Amygdala (tissue), 56 donors: ENCODE measurements at places on chromosomes 2 and 18.

GRCh38 chr2:211434773-211435172 lies 878.4 kb downstream of the CPS1 start:
- no peak for DNase-seq

DNA sequence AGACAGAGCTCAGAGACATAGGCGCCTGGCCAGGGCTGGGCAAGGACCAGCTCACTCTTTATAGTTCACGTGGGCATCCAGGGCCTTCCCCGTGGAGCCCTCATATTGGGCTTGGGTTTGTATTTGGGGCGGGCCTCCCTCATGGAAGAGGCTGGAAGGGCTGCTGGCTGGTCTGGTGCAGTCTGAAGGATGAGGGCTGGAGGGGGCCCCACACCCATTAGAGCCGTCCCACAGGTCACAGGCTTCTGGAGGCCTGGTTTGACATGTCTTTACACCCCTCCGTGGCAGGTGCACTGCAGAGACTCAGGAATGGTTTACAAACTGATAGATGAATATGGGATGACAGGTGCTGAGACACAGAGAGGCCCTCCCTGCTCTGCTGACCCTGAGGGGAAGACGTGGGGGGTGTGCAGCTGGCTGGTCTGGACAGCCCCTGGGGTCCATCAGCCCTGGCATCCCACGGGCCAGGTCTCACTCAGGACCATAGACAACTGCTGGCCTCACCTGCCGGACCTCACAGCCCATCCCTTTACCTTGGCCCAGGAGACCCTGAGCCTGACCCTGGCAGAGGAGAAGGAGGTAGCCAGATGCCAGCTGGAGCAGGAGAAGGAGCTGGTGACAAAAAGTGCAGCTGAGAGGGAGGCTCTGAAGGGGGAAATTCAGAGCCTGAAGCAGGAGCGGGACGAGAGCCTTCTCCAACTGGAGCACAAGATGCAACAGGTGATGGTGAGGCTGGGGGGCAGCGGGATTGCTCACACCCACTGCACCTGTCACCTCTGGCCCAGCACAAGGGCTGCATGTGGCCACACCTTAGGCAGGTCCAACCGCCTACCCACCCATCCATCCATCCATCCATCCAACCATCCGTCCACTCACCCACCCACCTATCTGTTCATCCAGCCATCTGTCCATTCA lies 43.9 kb downstream of the CROCC2 start:
- DNase-seq = no peak

- peak; percentile 17 for DNase-seq
Measured at GRCh38 chr2:132415915-132416722, 486 bp upstream of the GPR39 start.

- DNase-seq = no peak
Measured at GRCh38 chr18:2641638-2642037, 13.9 kb upstream of the SMCHD1 start.

- DNase-seq = no peak
Measured at GRCh38 chr2:239752951-239753350, 272.2 kb downstream of the NDUFA10 start.

- DNase-seq = no peak
Measured at GRCh38 chr2:195543063-195543462, 114.0 kb upstream of the SLC39A10 start.

GRCh38 chr2:44778671-44779476 lies 162.6 kb upstream of the SIX3 start:
- DNase-seq = no peak

GRCh38 chr2:170404846-170405245 lies 226.9 kb downstream of the MYO3B start:
- DNase-seq = no peak

DNA sequence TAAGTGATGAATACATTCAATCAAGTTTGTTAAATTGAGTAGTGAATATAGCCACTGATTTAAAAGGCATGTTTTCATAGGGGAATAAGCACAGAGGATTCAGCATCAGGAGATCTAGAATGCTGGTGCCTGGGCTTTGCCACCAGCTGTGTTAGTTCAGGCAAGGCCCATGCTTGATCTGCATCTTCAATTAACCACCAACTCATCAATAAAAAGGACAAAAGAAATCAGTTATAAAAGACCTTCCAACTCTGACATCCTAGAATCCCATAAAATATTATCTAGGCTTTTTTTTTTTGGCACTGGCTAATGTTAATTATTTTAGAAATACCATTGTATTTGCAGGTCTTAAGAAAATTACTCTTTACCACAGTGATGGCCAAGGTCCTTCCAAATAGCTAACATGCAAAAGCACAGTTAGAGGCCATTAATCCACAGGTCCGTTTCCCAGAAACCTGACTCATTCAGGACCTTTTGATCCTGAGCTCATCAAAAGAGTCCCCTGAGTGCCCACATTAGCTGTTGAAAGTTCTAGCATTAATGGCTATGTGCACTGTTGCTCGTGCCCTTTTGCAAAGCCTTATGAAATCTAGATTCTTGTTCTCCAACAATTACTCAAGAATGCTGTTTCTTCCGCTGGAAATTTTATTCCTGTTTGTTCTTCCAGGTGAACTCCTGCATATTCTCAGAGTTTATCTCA lies 170.0 kb downstream of the CYRIA start:
- no peak for DNase-seq

- DNase-seq = no peak
Measured at GRCh38 chr2:3645745-3646389, 12.1 kb upstream of the ALLC start.

- DNase-seq = no peak
Measured at GRCh38 chr2:128520340-128520739, 201.7 kb upstream of the HS6ST1 start.

DNA sequence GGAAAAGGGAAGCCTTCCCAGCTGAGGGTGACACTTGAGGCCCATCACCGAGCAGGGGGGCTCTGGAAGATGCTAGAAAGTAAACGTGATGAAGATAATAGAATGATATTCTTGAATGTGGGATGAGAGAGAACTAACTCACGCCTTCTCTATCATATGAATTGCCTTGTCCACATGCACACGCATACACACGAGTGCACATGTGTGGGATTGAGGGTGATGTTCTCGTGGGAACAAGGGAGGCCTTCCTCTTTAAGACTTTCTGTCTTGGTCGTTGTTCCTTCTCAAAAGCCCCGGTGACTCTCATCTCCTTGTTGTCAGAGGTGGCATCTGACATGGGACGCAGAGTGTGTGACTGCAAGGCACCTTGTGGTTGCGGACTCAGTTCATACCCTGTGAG lies 436.9 kb downstream of the ZNF516 start:
- no peak for DNase-seq

DNA sequence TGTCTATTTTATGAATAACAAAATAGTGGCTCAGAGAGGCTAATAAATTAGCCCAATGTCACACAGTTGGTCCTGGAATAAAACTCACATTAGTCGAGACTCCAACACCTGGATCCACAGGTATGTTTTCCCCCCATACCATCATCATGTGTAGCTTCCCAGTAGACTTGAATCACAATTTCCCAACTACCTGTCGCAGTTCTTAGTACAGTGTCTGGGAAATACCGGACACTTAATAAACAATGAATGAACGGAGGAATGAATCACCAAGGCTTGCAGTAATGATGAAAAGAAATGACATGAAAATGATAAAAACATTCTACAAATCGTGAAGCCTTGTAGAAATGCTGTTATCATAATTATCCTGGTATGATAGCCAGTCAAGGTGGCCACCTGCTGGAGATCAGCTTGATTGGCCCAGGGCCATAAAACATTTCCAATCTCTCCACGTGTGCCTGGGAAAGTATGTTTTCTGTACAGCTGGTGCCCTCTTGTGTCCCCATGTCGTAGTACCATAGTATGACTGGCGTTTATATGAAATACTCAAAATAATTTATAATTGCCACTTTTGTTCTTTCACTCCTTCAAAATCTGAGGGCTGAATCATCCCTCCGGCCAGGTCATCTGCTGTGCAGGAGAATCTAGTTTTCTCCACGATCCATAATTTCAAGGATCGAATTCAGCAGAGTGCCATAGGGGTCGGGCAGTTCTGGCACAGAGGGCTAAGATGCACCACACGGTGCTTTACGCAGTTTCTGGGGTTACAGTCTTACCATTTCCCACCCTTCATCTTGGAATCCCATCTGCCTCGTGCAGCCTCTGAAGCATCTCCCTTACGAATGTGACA lies 95.4 kb downstream of the LAMA1 start:
- DNase-seq = no peak

GRCh38 chr18:54506516-54507261 lies 84.4 kb upstream of the DYNAP start:
- DNase-seq = no peak

DNA sequence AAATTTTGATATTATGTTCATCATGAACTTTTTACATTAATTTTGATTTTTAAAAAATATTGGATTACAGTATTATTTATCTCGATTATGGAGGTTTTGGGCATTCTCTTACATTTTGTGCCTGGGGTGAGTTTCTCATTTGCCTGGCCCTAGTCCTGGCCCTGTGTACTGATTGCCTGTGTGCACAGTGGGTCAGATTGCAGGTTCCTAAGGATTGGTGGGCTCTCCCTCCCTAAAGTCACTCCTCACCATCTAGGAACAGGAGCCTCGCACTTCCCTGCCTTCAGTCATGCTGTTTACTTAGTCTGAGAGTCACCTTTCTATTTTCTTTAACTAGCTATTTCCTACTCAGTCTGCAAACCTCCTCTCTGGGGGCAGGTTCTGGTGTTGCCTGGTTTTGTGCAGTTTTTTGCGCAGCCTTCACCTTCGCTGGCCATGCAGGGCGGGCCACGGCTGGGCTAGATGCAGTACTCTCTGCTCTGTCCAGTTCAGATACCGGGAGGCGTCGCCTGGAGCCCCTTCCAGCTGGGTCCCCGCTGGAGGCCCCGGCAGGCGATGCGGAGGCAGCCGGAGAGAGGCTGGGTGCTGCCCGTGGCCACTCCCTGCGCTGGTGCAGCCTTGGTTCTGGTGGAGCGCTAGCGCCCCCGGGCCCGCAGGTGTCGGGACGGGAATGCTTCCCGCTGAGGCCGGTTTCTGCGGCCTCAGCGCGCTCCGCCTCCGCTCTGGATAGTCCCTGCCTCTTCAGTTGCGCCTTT lies 23.3 kb upstream of the MC5R start:
- peak; percentile 17 for DNase-seq

DNA sequence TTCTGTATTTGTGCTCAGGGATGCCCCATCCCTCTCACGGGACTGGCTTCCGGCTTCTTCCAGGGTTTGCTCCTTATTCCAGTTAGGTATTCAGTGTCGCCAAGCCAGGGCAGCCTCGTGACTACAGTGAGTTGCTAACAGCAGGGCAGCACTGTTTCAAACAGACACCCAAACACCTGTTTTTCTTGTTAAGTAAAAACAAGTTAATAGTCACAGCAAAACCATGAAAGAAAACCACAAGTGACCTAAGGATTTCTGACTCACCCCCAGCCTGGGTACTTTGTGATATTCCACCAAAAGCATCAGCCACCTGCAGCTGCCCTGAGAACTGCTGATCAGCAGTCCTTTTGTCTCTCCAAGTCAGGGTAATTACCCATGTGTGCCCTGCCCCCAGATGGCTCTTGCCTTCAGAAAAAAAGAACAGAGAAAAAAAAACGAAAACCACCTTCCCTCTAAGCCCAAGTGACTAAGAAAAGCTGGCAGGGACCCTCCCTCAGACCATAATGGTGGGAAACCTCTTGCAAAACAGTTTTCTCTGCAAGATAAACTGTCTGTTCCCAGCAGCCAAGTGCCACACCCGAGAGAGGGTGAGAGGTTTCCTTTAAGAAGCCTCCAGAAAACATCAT lies 178.2 kb downstream of the ANAPC1 start:
- DNase-seq = no peak

DNA sequence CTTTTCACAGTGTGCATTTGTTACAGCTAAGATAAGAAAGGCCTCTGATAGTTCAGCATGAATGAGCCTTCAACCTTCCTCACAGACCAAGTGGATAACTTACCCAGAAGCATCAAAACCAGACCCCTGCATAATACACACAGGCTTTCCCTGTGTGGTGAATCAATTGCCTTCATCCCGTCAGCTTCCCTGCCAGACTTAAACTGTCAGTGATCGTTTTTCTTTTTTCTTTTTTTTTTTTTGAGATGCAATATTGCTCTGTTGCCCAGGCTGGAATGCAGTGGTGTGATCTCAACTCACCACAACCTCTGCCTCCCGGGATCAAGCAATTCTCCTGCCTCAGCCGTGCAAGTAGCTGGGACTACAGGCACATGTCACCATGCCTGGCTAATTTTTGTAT lies 20.5 kb upstream of the SLC35F5 start:
- DNase-seq = no peak

GRCh38 chr2:225739328-225739727 lies 339.8 kb downstream of the NYAP2 start:
- no peak for DNase-seq

DNA sequence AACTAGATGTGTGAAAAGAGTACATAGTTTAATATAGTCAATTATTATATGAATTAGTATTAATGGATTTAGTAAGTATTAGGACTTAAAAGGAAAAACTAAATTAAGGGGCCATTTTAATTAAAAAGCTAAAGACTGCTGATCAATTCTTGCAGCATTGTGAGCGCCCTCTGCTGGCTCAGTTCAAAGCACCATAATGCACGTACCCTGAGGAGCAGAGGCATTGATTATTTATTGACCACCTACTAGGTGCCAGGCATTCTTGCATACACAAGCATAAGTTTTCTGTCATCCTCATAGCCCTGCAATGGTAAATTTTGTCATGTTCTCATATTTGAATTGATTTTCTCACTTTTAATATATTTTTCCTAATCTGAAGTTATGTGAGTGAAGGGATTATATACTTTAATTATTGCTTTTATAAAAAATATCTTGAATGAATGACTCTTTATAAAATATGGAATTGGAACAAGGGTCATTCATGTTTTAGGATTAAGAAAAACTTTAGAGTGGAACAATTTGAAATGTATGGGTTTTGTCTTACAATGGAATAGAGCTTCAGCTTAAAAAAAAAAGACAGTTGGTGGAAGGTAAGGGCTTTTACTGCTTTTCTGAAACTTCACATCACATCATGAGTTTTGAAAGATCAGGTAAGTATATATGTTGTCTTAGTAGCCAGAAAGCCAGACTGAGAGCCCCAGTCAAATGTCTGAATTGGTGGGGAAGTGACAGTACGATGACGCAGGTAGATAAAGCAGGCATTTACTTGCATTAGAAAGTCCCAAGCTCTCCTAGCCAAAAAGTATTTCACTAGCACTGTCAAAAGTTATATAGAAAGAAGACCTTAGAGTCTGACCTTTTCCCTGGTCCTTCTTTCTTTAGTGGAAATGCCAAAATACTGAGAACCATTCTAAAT lies 9.7 kb downstream of the ITGA4 start:
- DNase-seq = no peak

DNA sequence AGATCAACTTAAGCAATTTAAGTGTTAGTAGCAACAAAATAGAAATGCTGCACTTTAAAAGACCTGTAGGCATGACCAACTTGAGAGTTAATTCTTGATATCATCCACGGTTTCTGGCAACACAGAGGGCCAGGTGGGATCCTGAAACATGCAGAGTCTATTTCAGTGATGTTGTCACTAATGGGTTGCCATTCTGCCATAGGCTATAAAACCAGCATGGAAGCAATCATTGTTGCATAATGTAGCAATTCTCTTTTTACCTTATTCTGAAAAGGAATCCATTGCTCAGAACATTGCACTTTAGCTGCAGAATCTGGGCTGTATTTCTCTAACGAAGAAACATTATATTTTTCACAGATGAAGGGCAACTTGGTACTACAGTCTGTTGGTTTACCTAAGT lies 53.9 kb upstream of the CD302 start:
- no peak for DNase-seq
